ENCODE measurements at places on chromosomes 3 and 15.

DNA sequence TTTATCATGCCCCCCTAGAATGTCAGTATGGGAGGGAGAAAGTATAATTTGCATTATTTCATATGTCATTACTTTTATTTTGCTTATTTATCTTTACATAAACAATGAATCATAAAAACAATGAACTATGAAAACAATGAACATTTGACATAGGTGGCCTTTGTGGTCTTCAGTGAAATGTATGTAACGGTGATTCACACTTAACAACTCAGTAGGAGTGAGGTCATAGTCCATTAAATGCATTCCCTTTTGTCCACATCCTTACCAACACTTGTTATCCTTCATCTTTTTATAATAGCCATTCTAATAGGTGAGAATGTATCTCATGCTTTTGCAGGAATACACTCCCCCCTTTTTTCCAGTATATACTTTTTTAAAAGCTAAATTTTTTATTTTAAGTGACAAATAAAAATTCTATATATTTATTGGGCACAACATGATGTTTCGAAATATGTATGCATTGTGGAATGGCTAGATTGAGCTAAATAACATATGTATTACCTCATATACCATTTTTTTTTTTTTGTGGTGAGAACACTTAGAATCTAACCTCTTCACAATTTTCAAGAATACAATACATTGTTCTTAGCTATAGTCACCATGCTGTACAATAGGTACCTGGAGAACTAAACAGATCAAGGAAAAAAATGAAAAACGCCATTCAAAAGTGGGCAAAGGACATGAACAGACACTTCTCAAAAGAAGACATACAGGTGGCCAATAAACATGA is 189.5 kb downstream of the WDR72 start:
- DNase-seq, result no peak

GRCh38 chr3:129605203-129605921 is 1.1 kb downstream of the PLXND1 start:
- DNase-seq, result no peak

DNA sequence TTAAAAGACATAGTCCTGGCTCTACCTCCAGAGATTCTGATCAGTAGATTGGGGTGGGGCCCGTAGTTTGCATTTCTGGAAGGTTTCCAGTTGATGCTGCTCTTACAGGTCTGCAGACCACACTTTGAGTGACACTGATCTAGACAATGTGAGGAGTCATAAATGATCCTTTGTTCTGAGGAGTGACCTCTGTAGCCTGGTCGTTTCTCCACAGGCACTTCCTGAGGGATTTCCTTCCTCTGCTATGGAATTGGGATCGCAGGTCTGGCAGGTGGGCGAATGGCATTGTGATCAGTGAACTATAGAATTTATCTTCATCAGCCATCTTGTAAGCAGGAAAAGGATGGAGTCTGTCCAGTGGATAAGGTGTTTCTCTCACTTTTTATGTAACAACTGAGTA is 5.5 kb downstream of the GFM1 start:
- no peak for DNase-seq

GRCh38 chr15:82798104-82798503 is 7.8 kb downstream of the FSD2 start:
- no peak for DNase-seq

GRCh38 chr15:46856839-46857502 is 860.3 kb upstream of the SEMA6D start:
- no peak for DNase-seq

DNA sequence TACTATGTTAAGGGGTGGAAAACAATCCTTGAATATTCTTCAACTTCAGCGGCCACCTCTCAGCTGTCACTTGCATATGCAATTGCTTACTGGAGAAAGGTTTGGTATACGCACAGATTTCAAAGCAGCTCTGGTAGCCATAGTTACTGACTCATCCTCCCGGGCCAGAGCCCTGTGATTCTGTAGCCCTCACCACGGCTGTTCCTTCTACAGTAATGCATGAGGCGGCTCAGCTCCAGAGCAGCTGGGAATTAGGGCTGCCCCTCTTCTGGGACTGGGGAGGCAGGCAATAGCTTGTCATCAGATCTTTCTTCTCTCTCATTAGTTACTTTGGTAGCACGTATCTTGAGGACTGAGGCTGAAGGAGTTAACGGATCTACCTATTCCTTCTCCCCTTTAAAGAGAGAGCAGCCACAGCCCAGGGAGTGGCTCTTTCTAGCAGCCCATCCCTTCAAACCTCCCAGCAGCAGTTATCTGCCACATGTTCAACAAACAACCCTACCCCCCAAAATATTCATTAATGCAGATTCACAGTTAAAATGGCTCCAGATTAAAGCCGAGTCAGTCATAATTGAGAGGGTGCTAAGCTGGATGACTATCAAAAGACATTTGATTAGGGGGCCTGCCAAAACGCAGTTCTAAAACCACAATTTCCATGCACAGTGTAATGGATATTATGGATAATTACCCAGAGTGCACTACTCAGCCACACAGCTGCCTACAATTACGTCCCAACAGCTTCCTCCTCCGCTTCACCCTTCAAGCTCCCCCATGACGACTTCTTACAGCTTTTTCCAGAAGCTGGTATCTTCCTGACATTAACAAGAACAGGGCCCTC is 54.7 kb downstream of the ETV5 start:
- no peak for DNase-seq

DNA sequence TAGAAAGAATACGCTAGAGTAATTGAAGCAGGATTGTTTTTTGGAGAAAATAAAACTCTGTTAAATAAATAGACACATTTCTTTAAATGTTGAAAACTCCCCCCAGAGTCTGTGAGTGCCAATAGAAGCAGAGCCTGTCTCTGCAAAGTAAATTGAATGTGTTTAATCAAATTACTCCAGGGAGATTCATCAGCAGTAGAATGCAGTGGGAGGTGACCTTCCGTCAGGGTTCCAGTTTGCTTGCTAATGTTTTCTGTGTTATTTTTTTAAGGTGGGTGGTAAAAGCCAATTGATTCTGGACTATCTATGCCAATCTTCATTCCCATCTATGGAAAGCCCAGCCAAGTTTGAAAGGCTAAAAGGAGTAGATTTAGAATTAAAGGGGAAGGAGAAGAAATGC is 612.4 kb upstream of the GRM7 start:
- no peak for DNase-seq

- no peak for DNase-seq
Observed at GRCh38 chr3:27927882-27928281, 205.8 kb upstream of the EOMES start.

GRCh38 chr15:48604567-48604966 is 40.9 kb downstream of the FBN1 start:
- no peak for DNase-seq

DNA sequence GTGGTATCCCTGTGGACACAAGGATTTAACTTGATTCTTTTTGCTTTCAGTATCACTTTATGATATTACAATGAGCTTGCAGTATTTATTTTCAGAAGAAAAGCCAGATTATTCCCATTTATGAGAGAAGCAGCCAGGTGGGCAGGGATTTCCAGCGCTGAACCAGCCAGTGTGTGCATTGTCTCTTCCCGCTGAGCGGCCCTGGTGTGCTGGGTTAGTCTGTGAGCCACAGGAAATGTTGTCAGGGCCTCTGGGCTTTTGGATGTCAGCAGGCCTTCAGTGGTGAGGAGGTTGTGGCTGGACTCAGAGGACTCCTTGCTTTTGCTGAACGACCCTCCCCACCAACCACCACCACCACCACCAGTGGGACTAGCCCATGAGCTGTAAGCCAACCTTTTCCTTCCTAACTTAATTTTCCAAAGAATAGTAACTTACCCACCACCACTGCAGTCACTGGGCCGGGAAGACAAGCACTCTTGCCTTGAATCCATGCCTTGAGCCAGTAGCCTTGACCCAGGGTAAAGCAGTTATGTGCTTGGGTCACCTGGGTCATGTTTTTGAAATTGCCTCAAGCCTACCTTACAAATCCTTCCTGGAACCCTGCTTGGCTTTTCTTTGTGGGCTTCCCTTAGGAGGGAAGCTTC is 33.1 kb downstream of the FLNB start:
- no peak for DNase-seq

DNA sequence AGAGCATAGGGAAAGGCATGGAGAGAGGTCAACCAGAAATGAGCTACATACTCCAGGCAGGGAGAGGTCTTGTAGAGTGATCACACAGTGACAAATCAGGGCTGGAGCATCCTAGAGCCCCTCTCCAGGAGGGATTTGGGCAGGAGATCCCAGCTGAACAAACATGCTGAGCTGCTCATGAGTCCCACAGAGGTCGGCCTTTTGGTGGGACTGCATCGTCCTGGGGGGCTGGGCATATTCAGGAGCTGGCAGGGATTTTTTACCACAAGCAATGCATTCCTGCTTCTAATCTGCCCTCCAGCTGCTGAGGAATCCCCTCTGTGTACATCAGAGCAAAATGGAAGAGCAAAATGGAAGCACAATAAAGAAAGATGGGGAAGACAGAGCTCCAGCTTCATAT is 94.9 kb downstream of the NTRK3 start:
- DNase-seq, result no peak

DNA sequence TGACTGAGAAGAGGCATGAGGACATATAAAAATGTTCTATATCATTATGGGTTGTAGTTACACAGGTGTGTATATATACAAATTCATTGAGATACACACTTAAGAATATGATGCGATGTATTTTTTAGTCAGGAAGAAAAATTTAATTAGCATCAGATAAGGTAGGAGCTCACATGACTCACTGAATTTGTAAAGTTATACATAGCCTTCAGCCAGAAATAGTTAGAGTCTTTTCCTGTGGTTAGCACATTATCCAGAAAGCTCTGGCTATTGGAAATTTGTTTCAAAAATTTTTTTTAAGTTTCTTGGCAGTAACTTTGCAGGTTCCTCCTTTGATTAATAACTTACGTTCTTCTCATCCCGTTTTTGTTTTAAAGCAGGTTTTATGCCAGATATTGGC is 88.6 kb downstream of the STT3B start:
- DNase-seq, result no peak

Measured in omental fat pad (tissue), 4 donors.